ENCODE measurements at places on chromosomes 6 and 20.

DNA sequence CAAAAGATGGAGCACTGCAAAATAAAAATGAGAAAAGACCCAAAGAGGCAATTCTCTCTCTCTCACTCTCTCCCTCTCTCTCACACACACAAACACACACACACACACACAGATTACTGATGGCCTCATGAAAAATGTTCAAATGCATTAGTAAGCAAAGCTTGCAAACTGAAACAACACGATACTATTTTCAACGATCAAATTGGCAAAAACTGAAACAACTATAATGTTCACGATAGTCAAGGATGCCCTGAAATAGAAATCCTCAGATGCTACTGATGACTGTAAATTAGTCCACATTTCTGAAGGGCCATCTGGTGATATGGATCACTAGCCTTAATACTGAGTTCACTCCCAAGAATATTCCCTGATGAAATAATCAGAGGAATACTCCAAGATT is 100.8 kb downstream of the TRERF1 start:
- no peak overlapping the region for H3K27ac ChIP-seq
- no peak for DNase-seq
- H3K36me3 ChIP-seq = no peaks in the 10 kb centered on the region

GRCh38 chr6:6332811-6333244 is 12.4 kb upstream of the F13A1 start:
- DNase-seq = no peak
- H3K4me1 ChIP-seq = no peaks in the 10 kb centered on the region
- no peak overlapping the region for H3K4me3 ChIP-seq
- H3K27me3 ChIP-seq = no peaks in the 10 kb centered on the region
- no peaks in the 10 kb centered on the region for H3K36me3 ChIP-seq

DNA sequence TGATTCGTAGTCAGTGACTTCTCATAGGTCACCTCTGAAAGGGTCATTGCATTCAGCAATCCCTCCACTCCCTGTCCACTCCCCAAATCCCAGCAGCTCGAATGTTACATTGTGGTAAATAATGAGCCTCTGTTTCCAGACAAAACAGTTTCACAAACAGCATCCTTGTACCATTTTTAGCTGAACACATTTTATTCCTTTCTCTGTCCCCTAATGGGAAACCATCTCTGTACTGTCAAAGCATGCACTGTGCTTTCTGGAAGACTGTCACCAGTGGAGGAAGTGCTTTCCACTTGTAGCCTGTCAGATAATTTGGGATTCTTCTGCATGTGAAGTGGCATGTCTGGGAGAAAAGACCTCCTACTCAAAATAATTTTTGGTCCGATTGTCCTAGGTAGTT is 82.0 kb downstream of the SLC35F1 start:
- no peaks in the 10 kb centered on the region for H3K36me3 ChIP-seq
- DNase-seq = no peak
- no peak overlapping the region for H3K4me3 ChIP-seq
- no peak overlapping the region for H3K27ac ChIP-seq
- H3K4me1 ChIP-seq = no peaks in the 10 kb centered on the region

GRCh38 chr6:166165558-166166313 is 1.9 kb downstream of the TBXT start:
- H3K36me3 ChIP-seq = no peaks in the 10 kb centered on the region
- no peak overlapping the region for H3K4me3 ChIP-seq
- DNase-seq = no peak
- peaks cover 12% of the 10 kb centered on the region for H3K4me1 ChIP-seq
- no peak overlapping the region for H3K27ac ChIP-seq

DNA sequence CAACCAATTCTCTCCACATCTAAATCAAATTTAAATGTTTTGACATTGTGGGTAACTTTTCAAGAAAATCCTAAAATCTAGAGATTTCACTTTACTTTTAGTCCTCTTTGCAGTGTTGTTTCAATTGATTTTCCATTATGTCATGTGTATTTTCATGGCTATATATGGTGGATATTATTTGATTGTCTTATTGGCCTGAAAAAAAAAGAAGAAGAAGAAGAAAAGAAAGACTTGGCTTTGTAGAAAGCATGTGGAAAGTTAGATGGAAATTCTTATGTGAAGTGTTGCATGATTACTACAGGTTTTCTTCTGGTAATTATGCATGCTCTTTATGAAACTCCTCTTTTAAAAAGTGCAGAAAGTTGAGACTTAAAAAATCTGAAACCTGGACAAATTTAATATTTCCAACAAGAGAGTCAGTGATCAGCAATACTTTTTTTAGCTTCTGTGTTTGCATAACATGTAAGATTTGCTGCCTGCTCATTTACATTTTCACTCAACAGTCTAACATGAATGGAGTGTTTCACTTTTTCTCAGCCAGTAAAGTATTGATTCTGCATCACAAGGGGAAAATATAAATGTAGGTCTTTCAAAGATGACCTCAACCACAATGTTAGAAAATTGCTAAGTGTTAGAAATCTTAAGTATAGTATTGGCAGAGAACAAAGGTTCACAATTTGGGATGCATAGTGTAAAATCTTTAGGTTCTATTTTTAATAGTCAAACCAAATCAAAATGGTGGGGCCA is 438.7 kb downstream of the BCKDHB start:
- peaks cover 4% of the 10 kb centered on the region for H3K4me1 ChIP-seq
- no peaks in the 10 kb centered on the region for H3K27me3 ChIP-seq
- H3K27ac ChIP-seq = no peak overlapping the region
- H3K4me3 ChIP-seq = no peak overlapping the region
- no peak for DNase-seq

DNA sequence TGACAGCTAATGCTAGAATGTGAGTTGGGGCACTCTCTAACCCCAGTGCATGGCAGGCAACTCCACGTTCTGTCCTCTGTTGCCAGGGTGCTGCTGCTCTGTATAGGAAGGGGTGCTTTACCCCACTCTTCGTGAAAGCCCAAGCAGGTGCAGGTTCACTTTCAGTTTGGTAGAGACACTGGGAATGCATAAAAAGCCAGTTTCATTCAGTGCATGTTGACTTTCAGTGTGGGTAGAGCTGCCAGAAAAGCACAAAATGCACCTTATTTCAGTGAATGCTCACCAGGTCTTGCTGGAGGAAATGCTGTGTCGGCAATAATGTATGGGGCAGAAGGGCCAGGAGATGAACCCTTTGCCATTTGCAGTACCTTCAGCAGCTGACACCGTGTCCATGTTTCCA is 62.1 kb upstream of the ADGRB3 start:
- DNase-seq = no peak
- no peak overlapping the region for H3K27ac ChIP-seq
- H3K36me3 ChIP-seq = no peaks in the 10 kb centered on the region

- H3K27me3 ChIP-seq = no peaks in the 10 kb centered on the region
- no peak for DNase-seq
- H3K27ac ChIP-seq = no peak overlapping the region
- H3K36me3 ChIP-seq = no peaks in the 10 kb centered on the region
Observed at GRCh38 chr6:131255911-131256310, 120.6 kb downstream of the AKAP7 start.

GRCh38 chr20:25081065-25081729 is 744 bp downstream of the VSX1 start:
- peak overlapping the region; percentile 4 for H3K4me3 ChIP-seq
- DNase-seq = peak; percentile 71
- no peaks in the 10 kb centered on the region for H3K36me3 ChIP-seq
- H3K27ac ChIP-seq = no peak overlapping the region
- H3K27me3 ChIP-seq = no peaks in the 10 kb centered on the region

- H3K4me1 ChIP-seq = no peaks in the 10 kb centered on the region
- H3K36me3 ChIP-seq = no peaks in the 10 kb centered on the region
- no peak for DNase-seq
- H3K27me3 ChIP-seq = no peaks in the 10 kb centered on the region
- H3K27ac ChIP-seq = no peak overlapping the region
- no peak overlapping the region for H3K4me3 ChIP-seq
Observed at GRCh38 chr20:61931476-61932198, 134.0 kb downstream of the TAF4 start.

GRCh38 chr6:157283330-157283898 is 39.9 kb downstream of the TMEM242 start:
- H3K4me3 ChIP-seq = no peak overlapping the region
- H3K27ac ChIP-seq = no peak overlapping the region
- no peaks in the 10 kb centered on the region for H3K36me3 ChIP-seq
- H3K4me1 ChIP-seq = no peaks in the 10 kb centered on the region
- DNase-seq = no peak

- no peak for DNase-seq
- H3K36me3 ChIP-seq = no peaks in the 10 kb centered on the region
- H3K27me3 ChIP-seq = no peaks in the 10 kb centered on the region
- H3K27ac ChIP-seq = no peak overlapping the region
- no peak overlapping the region for H3K4me3 ChIP-seq
Observed at GRCh38 chr6:164142322-164142721, 727.8 kb downstream of the QKI start.

GRCh38 chr20:60695226-60696000 is 556.6 kb upstream of the CDH4 start:
- H3K27ac ChIP-seq = no peak overlapping the region
- H3K36me3 ChIP-seq = no peaks in the 10 kb centered on the region
- DNase-seq = no peak
- no peaks in the 10 kb centered on the region for H3K27me3 ChIP-seq

- H3K27me3 ChIP-seq = no peaks in the 10 kb centered on the region
- H3K27ac ChIP-seq = no peak overlapping the region
- H3K4me3 ChIP-seq = no peak overlapping the region
- no peaks in the 10 kb centered on the region for H3K36me3 ChIP-seq
- no peaks in the 10 kb centered on the region for H3K4me1 ChIP-seq
Observed at GRCh38 chr20:62561182-62561581, 81.1 kb upstream of the SLCO4A1 start.

DNA sequence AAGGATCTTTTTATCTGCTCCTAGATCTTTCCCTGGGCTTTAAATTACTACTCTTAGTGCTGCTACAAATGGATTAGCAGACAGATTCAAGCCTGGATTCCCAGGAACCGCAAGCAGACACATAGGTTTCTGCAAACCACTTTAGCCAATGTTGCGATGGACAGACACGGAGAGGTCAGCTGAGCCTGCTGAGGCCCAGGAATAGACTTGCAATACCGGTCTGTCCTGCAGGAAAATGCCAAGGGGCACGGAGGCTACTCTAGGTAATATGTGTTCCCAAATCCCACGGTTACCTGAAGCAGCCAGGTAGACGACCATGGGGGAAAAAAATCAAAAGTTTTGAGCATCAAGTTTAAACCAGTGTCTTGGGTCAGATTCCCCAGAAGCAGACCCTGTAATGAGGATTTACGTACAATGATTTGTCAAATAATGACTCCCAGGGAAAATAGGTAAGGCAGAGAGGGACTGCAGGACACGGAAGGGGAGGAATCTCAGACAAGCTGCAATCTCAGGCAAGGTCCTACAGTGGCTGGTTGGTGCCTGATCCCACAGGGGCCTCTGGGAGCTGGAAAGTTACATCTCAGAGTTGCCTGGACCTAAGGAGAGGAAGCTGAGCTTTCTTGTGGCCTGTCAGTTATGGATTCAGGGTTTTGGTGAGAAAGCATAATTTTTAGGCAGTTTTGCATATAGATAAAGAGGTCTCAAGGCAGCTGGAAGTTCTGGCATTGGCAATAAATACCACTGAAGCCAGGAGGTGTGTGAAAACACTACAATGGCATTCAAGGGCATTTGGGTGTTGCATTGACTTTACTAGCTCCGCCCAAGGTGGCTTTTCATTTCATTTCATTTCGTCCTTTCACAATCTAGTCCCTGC is 12.5 kb downstream of the OTOR start:
- H3K36me3 ChIP-seq = no peaks in the 10 kb centered on the region
- no peaks in the 10 kb centered on the region for H3K4me1 ChIP-seq
- no peaks in the 10 kb centered on the region for H3K27me3 ChIP-seq
- no peak overlapping the region for H3K27ac ChIP-seq
- no peak for DNase-seq
- H3K4me3 ChIP-seq = no peak overlapping the region

DNA sequence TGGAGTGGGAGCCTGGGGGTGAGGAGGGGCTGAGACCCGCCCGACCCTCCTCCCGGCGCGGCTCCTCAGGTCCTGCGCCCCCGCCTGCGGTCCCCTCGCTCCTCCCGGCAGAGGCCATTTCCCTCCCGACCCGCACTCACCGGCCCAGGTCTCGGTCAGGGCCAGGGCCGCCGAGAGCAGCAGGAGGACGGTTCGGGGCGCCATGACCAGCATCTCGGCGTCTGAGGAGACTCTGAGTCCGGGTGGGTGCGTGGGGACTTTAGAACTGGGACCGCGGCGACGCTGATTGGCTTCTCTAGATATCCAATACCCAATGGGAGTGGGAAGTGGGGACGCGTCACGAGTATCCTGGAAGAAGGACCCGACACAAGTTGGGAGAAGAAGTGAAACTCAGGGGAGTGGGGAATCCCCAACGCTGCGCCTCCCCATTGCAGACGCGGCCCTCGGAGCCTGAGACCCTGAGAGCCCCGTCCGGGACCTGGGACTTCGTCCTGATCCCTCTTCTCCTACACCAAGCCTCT is at the start of gene HLA-B:
HLA-B (minus strand) TSS at position 234 of the 521 bp plus-strand sequence; CDS start at position 213, 21 bp downstream.
- no peaks in the 10 kb centered on the region for H3K27me3 ChIP-seq
- H3K4me1 ChIP-seq = peaks cover 8% of the 10 kb centered on the region
- no peaks in the 10 kb centered on the region for H3K36me3 ChIP-seq

DNA sequence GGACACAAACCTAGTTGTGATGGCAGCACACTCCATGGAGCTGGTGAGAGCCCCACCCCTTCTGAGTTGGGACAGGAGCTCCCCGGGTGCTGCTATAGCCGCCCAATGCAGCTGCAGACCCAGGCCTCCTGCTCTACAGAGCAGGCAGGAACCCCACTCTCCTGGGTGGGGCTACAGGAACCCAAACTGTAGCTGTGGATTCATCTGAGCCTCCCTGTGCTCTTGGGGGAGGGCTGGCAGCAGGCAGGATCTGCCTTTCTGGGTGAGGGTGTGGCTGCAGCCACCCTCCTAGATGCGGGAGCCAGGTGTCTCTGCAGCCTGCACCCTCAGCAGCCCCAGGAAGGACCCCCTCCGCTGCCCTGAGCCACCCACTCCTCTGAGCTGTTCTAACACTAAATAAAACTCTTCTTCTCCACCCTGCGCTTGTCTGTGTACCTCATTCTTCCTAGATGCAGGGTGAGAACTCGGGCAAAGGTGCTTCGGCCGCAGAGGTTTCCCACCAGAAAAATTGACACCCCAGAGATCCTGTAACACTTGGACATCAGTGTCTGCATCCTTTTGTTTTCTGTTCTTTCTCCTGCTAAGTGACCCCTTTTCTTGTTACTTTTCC is 55.2 kb upstream of the KIF13A start:
- H3K4me3 ChIP-seq = no peak overlapping the region
- no peaks in the 10 kb centered on the region for H3K36me3 ChIP-seq
- H3K27me3 ChIP-seq = no peaks in the 10 kb centered on the region
- no peak overlapping the region for H3K27ac ChIP-seq

GRCh38 chr20:58633161-58634053 is 17.7 kb upstream of the STX16 start:
- DNase-seq = no peak
- no peak overlapping the region for H3K4me3 ChIP-seq
- no peak overlapping the region for H3K27ac ChIP-seq

GRCh38 chr20:49646126-49646525 is 67.6 kb downstream of the B4GALT5 start:
- H3K27ac ChIP-seq = no peak overlapping the region
- H3K4me1 ChIP-seq = peaks cover 7% of the 10 kb centered on the region
- no peaks in the 10 kb centered on the region for H3K36me3 ChIP-seq
- no peaks in the 10 kb centered on the region for H3K27me3 ChIP-seq
- no peak for DNase-seq

GRCh38 chr6:127291495-127291894 is 24.8 kb downstream of the RNF146 start:
- H3K27ac ChIP-seq = no peak overlapping the region
- no peak for DNase-seq
- H3K27me3 ChIP-seq = no peaks in the 10 kb centered on the region
- peaks cover 3% of the 10 kb centered on the region for H3K4me1 ChIP-seq
- no peak overlapping the region for H3K4me3 ChIP-seq
- H3K36me3 ChIP-seq = no peaks in the 10 kb centered on the region

- H3K27ac ChIP-seq = no peak overlapping the region
- no peak for DNase-seq
- H3K4me1 ChIP-seq = no peaks in the 10 kb centered on the region
- H3K36me3 ChIP-seq = no peaks in the 10 kb centered on the region
Observed at GRCh38 chr6:166853371-166854325, 102.7 kb downstream of the RNASET2 start.
